ENCODE measurements at places on chromosomes 2 and 18.
A peak's percentile ranks its signal among the peaks of the same experiment; 100 is the strongest.

DNA sequence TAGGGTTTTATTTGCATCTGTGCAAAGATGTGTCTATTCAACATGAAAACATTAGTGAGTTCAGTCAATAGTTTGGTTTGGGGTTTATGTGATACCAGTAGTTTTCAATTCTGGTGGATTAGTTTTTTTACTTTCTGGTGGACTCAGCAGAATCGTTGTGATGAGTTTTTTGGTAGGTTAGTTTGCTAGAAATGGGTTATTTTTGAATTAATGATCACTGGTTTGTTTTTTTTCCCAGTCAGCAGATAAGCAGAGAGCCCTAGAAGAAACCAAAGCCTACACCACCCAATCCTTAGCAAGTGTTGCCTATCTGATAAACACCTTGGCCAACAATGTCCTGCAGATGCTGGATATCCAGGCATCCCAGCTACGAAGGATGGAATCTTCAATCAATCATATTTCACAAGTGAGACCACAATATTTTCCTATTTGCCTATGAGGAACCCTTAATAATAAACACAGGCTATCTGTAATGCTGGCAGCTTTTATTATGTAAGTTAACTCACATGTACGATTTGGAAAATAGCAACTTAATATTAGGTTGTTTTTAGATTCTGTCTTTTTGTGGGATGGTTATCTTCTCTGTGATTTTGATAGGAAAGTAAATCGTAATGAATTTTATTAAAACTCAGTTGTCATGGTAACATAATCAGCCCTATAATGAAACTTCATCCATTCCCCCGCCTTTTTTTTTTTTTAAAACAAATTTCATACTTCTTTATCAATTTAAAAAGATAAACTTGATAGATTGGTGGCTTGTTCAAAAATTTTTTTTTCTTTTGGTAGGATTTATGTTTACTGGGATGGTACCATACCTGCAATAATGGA, 38.7 kb downstream of the ABI2 start:
- no peak for DNase-seq

GRCh38 chr2:39686456-39686855, 20.7 kb downstream of the TMEM178A start:
- DNase-seq: no peak

DNA sequence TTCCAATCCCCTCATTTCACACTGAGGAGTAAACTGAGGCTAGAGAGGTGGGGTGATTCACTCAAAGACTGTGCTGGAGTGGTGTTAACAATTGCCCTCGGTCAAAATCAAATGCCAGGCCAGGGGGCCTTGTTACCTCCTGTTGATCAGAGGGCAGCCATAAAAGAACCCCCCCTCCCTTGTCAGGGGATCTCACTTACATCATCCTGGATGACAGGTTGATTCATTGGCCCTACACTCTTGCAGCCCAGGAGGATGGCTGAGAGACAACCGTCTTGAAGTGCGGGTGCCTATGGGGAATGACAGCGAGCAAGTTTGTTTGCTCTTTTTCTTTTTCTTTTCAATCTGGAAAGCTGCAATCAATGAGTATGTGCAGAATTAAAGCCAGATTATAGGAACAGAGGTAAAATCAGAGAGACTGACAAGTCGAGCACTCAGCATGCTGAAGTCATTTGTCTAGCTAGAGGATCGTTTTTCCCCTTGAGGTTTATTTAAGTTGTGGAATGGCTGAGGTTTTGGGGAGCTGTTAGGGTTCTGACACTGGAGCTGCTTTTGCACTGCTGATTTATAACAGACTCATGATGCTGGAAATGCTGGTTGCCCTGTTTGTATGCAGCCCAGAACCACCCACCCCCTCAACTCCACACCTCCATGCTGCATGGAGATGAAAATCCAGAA, 26.4 kb upstream of the NRP2 start:
- no peak for DNase-seq

DNA sequence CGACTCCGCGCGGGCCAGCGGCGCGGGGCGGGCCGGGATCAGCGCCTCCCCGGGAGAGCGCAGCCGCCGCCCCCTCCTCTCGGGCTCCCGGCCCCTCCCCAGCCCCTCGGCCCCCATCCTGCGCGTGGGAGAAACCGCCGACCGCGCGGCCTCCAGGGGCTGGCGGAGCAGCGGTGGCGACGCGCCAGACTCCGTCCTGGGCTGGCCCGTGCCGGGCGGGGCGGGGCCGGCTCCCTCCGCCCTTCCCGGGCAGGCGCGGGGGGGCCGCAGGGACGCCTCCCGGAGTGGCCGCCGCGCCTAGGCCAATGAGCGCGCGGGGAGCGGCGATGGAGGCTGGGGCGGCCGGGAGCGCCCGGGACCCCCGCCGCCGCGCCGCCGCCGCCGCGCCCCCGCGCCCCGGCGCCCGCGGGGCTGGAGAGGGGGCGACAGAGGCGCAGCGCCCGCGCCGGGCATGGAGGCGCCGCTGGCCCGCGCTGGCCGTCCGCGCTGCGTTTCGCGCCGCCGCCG, 49.1 kb downstream of the KCNIP3 start:
- no peak for DNase-seq

GRCh38 chr2:201971531-201972228, 62.0 kb upstream of the FZD7 start:
- no peak for DNase-seq

- DNase-seq: no peak
These were observed 30.8 kb upstream of the C1D start for GRCh38 chr2:68093634-68094033.

GRCh38 chr18:8781671-8782070, 76.3 kb downstream of the MTCL1 start:
- no peak for DNase-seq

GRCh38 chr2:201882353-201883090, 76.2 kb downstream of the CDK15 start:
- DNase-seq: peak; percentile 17

DNA sequence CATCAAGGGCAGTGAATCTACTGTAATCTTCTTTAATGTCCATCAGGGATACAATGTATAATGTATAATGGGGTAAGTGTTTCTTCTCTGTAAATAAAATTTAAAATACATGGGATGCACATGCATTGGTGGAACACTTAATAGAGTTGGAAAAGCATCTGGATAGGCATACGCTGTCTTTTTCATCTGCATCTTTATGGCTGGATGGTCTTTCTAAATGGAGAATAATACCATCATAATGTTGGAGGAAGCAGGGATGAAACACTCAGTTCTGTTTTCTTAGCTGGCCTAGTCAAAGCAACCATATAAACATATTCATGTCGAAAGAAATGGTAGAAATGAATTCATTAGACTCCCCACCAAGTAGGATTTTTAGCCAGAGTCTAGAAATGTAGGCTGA, 202.8 kb downstream of the CDCA7 start:
- DNase-seq: no peak

- no peak for DNase-seq
These were observed 20.7 kb downstream of the CRYGD start for GRCh38 chr2:208103616-208104015.

GRCh38 chr2:179580378-179581146, 280.9 kb downstream of the ZNF385B start:
- DNase-seq: no peak

DNA sequence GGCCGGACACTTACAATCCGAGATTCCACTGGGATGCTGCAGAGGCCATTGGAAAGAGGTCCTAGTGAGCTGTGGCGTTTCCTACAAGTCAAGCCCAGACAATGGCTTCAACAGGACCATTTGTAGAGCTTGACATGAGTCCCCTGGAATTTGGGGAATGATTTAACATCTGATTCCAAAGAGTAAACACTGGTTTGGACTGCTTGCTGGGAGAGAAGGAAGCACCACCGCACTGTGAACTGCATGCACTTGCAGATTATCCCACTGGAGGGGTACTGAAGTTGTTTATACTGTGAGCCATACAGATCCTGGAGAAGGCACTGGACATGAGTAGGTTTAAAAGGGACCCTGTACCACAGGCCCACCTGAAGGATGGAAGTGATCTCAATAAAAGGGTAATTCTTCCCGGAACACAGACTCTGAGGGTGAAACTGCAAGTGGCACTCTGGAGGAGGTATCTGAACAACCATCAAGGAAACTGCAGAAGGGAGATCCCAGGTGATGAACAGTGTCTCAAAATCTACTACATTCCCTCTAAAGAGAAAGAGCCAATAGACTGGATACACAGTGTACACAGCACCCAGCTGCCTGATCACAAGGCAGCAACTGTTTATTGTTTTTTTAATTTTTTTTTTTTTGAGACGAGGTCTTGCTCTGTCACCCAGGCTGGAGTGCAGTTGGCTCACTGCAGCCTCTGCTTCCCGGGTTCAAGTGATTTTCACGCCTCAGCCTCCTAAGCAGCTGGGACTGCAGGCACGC, 4.3 kb upstream of the RAB6C start:
- no peak for DNase-seq

DNA sequence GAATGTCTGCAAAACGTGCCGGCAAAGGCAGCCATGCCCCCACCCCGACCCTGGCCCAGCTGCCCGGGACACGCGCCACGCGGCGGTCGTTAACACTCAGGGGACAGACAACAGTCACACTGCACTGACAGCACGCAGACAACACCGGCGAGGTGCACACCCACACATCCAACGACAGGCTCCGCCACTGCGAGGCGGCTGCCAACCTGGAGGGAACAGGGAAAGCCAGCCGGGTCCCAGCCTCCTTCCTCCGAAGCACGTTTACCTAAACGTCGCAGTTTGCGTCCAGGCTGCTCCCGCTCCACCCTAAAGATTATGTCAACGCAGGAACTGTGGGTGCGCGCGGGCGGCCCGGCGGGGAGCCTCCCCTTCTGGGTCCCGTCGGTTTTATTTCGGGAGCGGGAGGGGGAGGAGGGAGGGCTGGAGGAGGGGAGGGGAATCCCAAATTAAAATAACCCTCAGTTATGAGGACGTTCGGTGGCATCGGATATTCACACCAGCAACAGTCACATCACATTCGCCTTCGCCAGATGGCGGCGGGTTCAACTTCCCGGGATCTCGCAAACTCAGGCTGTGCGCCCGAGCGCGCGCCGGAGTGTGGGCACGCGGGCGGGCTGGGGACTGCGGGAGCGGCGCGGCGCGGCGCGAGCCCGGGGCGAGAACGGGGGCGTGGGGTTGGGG, 644 bp downstream of the PTGR3 start:
- DNase-seq: peak; percentile 58

DNA sequence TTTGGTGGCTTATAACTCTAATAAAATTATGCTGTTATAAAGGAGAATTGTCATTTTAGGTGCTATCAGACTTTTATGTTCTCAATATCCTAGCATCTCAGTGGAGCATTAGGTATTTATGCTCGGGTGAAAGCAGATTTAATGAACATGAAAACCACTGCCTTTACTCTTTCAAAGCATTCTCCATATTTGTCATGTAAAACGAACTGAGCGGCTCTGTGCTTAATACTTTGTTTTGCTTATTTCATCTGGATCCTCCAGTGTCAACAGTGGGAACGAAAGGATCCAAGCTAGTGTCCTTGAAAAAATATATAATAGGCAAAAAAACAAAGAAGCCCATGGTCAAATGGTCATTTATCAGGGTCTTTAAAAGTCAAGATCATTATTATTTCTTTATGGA, 53.5 kb downstream of the THSD7B start:
- no peak for DNase-seq

DNA sequence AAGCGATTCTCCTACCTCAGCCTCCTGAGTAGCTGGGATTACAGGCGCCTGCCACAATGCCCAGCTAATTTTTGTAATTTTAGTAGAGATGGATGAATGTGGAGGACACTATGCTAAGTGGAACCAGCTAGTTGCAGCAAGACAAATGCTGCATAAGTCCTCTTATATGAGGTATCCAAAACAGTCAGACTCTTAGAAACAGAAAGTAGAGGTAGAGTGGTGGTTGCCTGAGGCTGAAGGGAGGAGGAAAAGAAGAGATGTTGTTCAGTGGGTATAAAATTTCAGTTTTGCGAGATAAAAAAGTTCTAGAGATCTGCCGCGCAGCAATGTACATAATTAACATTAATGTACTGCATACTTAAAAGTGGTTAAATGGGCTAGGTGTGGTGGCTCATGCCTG, 145.3 kb upstream of the SPRED2 start:
- DNase-seq: no peak

DNA sequence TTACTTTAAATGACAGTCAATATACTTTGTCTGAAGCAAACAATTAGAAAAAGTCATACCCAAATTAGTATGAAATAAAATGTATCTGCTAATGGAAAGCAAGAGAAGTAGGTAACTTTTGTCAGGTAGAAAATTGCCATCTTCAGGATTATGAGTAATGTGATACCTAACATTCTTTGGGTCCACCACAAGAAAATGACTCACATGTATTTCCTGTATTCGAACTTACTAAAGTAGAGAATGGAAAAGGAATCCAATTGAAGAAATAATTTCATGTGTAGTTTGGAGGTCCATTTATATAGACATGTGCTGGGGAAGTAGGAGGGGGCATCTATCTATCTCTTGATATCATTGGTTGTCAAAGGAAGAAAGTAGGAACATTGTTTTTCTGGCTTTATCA, 636.2 kb upstream of the CHAC2 start:
- no peak for DNase-seq

GRCh38 chr2:25132299-25132635, 36.1 kb downstream of the POMC start:
- no peak for DNase-seq

- no peak for DNase-seq
These were observed 49.8 kb upstream of the LGALSL start for GRCh38 chr2:64404002-64404731.

- no peak for DNase-seq
These were observed 28.4 kb upstream of the GTF2A1L start for GRCh38 chr2:48589170-48589767.

- no peak for DNase-seq
These were observed 51.2 kb upstream of the PXDN start for GRCh38 chr2:1795261-1796231.

GRCh38 chr2:12223732-12224131, 477.3 kb downstream of the LPIN1 start:
- no peak for DNase-seq

DNA sequence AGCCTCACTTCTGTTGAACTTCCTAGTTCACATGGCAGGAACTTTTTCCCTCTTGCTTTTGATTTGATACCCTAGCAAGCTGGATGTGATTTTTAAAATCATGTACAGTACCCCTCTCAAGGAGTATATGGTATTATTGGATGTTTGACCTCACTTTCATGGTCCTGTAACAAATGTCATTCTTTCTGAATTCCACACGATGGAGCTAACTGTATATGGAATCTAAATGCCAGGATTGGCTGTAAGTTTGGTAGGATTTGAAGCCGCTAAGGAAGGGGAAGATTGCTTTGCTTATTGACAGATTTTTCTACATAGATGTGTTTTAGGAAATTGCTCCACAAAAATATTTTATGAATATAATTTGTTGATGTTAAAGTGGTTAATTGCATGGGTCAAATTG, 18.3 kb downstream of the MAIP1 start:
- DNase-seq: no peak

GRCh38 chr2:99509387-99509786, 19.6 kb upstream of the REV1 start:
- no peak for DNase-seq

Data from CD4-positive, alpha-beta T cell treated with Interleukin-17A for 4 hours (primary cell).